Foreskin melanocyte (primary cell): ENCODE measurements at places on chromosomes 4 and X.

GRCh38 chrX:87067795-87068369 lies 449.7 kb upstream of the KLHL4 start:
- no peak for DNase-seq

- no peak for DNase-seq
Observed at GRCh38 chr4:52094376-52095145, 43.5 kb downstream of the SPATA18 start.

GRCh38 chrX:67582436-67582835 lies 38.6 kb downstream of the AR start:
- no peak for DNase-seq

DNA sequence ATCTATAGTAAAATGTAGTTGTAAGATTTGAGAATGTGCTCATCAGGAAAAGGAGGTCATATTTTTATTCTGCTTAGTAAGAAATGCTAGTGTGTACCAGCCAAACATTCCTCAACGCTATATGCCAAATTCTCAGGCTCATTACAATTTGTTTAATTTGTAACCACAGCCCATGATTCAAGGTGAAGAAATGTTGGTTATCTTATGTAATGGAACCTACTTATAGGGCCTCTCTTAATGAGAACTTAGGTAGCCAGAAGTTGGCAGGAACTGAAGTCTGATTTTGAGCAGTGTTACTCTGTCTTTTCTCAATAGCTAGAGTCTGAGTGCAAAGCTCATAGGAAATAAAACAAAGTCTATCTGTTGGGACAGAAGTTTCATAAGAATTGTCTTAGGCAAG lies 595.0 kb downstream of the GLUD2 start:
- DNase-seq = no peak

DNA sequence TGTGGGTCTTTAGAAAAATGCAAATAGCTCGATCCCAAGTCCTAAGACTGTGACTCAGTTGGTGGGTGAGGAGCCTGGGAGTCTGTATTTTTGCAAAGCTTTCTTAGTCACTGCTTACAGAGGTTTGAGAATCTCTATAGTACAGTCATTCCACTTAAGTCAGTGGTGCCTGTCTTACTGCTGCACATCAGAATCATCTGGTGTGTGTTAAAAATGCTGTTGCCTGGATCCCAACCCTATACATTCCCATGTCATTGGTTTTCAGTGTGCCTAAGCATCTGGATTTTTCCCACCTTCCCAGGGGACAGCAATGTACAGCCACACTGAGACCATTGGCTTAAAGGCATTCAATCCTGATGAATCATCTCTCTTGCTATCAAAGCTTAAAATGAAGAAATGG lies 21.0 kb upstream of the GEMIN8 start:
- DNase-seq = no peak

DNA sequence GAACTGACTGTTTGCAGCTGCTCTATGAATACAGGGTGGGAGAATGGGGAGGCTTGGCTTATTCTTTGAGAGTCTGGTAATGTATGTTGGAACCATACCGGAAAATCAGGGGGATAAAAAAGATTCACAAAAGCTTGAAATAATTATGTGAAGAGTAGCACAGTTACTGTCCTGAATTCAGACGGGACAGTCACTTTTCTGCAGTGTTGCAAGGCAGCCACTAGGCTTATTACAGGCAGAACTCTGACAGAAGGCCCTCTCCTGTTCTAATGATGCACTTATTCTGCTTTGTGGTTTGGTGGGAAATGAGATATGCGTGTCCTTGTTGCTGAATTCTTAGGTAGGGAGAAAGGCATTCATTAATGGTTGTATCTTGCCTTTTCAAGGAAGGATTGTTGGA lies 37.2 kb downstream of the GUCY1B1 start:
- peak; percentile 23 for DNase-seq

DNA sequence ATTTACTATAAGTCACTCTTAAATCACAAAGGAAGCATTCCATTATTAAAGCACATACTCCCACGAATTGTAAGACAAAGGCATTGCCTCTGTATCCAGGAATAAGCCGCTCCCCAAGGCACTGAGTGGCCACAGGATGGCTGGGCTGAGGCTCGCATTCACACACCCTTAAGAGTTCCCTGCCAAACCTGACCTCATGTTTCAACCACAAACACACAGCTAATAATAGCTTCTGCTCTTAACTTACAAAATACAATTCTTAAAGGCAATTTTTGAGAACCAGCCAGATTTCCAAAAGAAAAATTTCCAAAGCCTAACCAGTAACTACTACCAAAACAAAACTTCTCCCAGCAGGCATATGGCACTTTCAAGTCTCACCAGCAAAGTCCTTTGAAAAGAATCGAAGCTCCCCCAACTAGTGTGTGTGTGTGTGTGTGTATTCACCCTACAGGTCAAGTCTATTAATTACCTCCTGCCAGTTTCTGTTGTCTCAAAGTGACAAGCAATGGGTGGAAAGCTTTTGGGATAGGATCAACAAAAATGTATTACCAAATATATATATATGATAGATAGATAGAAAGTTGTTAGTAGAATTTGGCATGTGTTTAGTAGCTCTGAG lies 36.0 kb downstream of the ARHGAP6 start:
- DNase-seq = peak; percentile 22

- DNase-seq = no peak
Observed at GRCh38 chr4:41963105-41963504, 18.5 kb upstream of the DCAF4L1 start.

DNA sequence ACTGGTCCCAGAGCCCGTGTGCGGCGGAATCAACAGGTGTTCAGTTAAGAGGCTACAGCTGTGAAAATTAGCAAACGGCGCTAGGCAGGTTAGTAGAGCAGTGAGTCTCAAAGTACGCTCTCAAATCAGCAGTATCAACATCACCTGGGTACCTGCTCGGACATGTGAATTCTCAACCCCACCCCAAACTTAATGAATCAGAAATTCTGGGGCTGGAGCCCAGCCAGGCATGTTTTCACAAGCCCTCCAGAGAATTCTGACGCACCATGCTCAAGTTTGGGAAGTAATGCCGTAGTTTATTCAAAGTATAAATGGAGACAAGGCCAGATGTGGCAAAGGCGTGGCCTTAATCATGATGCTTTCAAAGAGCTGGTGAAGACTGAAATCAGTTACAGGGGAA lies 58.2 kb upstream of the PTCHD1 start:
- DNase-seq = no peak

DNA sequence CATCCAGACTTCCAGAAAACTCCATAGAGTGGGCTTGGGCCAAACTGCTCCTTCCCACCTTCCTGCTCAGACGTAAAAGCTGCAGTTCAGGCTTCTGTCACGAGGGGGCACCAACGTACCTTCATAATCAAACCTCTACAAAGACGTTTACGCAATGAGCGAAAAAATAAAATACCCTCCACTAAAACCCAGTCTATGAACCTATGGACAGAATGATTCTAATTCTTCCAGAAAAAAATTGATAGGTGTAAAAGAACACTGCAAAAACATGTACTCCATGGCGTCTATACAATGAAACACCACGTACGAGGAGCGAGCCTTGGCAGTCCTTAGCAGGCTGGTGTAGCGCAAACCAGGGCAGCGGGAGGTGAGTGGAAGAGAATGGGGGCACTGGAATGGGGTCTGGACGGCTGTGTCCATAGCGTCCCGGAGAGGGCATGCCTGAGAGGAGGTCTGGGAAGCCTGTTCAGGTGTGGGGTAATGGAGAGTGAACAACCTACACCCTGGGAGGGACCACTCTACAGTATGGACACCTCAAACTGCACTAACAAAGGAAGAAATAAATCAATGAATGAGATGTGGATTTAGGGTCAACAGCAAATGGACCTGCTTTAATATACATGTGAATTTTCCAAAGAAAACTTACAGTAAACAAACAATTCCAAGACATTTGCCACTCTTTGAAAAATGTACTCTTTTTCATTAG lies 14.4 kb upstream of the RAB40A start:
- DNase-seq = peak; percentile 48

GRCh38 chrX:22652596-22652995 lies 347.2 kb upstream of the DDX53 start:
- peak; percentile 82 for DNase-seq

GRCh38 chr4:184769141-184769765 lies 35.4 kb upstream of the CENPU start:
- no peak for DNase-seq

GRCh38 chr4:74486905-74487304 lies 42.0 kb downstream of the AREG start:
- DNase-seq = no peak

DNA sequence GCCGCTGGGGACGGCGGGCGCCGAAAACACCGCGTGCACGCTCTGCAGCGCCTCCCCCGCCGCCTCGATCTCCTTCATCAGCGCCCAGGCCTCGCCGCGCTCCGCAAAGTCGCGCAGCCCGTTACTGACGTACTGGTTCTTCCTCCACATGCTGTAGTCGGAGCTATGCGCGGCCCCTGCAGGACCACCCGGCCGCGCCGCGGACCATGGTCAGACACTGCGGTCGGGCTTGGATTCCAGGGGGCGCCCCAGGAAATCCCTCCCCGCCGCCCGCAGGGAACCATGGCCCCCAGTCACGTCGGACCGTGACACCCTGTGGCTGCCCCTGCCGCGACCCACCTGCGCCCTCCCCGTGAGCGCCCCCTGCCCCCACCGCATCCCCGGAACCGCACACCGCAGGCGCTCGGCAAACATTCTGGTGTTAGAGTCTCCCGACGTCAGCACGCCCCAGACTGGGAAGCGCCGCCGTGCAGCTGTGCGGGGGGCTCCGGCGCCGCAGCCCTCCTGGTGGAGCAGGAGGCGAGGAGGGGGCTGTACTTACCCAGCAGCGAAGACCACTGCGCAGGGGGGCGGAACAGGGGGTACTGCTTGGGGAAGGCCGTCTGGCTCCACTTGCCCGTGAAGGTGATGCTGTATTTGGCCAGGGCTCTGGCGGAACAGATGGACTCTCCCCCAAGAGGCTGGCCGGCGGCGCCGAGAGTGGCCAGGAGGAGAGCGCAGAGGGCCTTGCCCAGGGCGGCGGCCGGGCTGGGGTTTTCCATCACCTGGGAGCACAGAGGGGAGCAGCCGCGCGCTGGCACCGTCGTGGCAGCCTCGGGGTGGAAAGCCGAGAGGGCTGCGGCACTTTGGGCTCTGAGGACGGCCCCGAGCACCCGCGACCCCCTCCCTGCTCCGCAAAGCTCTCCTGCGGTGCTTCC lies 814 bp downstream of the SPON2 start:
- no peak for DNase-seq

DNA sequence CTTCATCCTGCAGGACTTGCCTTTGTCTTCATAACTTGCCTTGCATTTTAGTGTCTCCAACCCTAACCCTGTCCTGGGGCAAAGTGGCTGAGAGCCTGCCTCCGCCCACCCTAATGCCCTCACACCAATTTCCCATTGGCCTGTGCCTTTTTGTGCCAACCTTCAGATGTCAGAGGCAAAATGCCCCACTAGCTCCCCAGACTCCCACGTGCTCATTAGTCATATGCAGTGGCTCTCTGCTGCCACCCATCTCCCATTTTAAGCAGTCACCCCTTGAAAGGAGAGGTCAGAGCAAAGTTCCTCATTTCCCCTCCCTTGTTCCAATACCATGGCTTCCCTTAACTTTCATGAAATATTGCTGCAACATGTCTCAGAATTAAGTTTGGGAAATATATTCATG lies 74.8 kb upstream of the PASD1 start:
- DNase-seq = peak; percentile 5

DNA sequence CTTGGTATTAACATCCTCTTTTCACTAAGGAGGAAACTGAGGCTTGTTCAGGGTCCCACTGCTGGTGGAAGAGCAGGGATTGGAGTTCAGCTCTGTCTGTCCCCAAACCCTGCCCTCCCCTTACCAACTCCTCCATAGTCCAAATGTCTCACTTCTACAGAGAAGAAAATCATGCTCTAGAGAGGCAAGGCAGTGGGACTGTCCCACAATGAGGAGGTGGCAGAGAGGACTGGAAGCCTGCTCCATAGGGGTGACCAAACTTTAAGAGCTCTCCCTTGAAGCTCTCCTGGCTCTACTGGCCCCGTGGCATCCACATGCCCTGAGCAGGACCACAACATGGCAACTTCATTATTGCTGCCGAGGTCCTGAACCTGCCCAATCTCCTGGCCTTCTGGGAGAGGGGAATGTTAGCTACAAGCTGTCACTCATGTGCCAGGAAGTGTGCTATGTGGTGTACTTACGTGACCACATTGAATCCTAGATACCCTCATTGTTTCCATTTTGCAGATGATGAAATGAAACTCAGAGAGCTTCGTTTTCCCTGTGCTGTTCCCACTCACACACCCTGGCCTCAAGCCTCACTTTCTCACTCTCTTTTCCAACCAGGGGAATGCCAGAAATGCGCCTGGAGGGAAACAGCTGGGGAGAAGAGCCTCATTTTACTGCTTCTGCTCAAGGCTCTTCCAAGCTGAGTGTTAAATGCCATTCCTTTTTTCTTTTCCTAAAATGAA lies 71.5 kb downstream of the ANAPC4 start:
- peak; percentile 79 for DNase-seq

GRCh38 chr4:11182586-11183355 lies 245.9 kb downstream of the HS3ST1 start:
- DNase-seq = no peak

DNA sequence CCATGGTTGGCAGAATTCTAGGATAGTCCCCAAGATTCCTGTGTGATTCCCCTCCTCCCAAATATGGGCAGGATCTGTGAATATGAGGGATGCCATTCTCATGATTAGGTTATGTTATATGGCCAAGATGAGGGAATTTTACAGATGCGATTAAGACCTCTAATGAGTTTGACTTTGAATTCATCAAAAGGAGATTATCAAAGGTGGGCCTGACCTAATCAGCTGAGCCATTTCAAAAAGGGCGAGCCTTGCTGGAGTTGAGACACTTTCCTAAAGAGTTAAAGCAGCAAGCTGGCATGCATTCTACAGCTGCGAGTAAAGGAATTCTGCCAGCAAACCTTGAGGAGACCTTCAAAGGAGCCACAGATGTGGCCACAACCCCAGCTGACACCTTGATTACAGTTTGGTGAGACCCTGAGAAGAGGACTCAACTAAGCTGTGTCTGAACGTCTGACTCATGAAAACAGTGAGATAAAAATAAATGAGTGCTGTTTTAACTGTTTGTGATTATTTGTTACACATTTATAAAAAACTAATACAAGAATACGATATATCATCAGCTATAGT lies 31.7 kb upstream of the TMPRSS11D start:
- DNase-seq = no peak

DNA sequence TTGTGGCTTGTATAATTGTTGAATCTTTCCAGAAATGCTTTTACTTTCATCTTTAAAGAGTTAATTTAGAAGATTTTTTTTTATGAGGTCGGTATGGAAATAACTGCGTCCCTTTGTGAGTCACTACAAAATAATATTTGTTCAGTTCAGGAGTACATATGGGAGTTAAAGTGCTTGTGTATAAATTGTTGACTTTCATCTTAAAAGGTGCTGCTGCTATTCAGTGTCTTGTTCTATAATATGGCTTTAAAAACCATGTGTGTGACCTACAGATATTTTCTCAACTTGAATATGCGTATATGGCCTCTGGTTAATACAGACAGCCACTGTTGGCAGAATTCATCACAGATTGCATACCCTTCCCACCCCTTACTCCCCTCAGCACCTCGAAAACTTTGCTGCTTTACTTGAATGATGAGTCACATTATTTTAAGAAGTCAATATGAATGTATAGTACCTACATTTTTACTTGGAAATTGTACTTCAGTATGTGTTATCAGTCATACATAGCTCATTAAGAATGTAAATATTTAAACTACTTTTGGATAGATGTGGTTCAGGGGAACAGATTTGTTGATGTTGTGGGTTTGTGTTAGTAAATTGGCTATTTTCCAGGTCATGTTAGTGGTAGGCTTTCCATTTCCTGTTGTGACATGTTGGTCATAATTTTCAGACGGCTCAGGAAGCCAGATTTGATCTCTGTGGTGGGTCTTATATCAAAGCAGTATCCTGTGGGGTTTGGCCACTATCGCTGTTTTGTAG lies 1.5 kb downstream of the CLCN3 start:
- DNase-seq = no peak

- DNase-seq = no peak
Observed at GRCh38 chrX:32533848-32534247, 677.5 kb downstream of the DMD start.
